ENCODE measurements at places on chromosomes 4 and X. TPM values are rescaled to one million over a fixed set of nuclear protein-coding genes. Genes with fewer than 3 reads are reported as not detected.

DNA sequence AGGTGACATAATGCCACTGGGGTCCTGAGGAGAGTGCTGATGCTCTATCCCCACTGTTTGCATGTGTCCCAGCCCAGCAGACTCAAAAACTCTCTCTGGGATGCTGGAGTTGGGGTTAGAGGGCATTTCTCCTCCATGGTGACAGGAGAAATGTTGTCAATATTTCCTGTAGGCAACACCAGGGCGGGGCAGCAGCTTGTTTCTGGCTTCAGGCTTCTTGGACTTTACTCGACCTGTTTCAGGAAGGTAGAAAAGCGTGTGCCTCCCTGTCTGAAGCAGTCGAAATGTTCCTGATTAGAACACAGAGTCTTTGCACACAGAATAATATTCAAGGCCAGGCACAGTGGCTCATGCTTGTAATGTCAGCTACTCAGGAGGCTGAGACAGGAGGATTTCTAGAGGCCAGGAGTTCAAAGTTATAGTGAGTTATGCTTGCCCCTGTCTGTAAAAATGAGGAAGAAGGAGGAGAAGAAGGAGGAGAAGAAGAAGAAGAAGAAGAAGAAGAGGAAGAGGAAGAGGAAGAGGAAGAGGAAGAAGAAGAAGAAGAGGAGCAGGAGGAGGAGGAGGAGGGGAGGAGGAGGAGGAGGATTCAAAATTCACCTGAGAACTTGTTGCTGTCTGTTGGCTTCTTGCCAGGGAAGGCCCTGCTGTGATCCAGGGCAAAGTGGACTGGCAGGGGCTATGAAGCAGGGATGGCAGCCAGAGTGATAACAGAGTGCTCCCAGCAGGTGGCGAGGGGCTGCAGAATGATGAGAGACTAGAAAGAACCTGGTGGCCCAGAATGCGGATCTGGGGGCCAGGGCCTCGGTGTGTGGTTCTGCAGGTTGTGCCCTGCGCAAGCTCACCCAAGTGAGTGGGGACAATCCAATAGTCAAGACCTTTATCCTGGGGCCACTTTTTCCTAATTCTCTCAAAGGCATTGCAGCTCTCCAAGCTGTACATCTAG is 82.9 kb downstream of the RTL5 start:
- H3K4me3 ChIP-seq, result no peak overlapping the region
- H3K36me3 ChIP-seq, result no peaks in the 10 kb centered on the region
- peaks cover 15% of the 10 kb centered on the region for H3K27me3 ChIP-seq
- DNase-seq, result no peak
- peaks cover 30% of the 10 kb centered on the region for H3K4me1 ChIP-seq

The PABPC4L gene
- not detected for total RNA-seq

- no peak for DNase-seq
- no peak overlapping the region for H3K4me3 ChIP-seq
- peaks cover 26% of the 10 kb centered on the region for H3K27me3 ChIP-seq
- H3K27ac ChIP-seq, result no peak overlapping the region
- H3K36me3 ChIP-seq, result no peaks in the 10 kb centered on the region
Observed at GRCh38 chr4:3374011-3374645, 67.6 kb upstream of the HGFAC start.

The TLR10 gene
- 0.40 TPM for total RNA-seq

GRCh38 chr4:36256398-36256891 is 12.1 kb upstream of the ARAP2 start:
- H3K4me1 ChIP-seq, result peaks cover 46% of the 10 kb centered on the region
- no peak for DNase-seq
- peaks cover 20% of the 10 kb centered on the region for H3K36me3 ChIP-seq
- peak overlapping the region; percentile 96 for H3K27ac ChIP-seq

- no peaks in the 10 kb centered on the region for H3K36me3 ChIP-seq
- no peaks in the 10 kb centered on the region for H3K4me1 ChIP-seq
- H3K27me3 ChIP-seq, result peaks cover 12% of the 10 kb centered on the region
- no peak overlapping the region for H3K4me3 ChIP-seq
Observed at GRCh38 chr4:105627620-105628019, 75.2 kb downstream of the ARHGEF38 start.

DNA sequence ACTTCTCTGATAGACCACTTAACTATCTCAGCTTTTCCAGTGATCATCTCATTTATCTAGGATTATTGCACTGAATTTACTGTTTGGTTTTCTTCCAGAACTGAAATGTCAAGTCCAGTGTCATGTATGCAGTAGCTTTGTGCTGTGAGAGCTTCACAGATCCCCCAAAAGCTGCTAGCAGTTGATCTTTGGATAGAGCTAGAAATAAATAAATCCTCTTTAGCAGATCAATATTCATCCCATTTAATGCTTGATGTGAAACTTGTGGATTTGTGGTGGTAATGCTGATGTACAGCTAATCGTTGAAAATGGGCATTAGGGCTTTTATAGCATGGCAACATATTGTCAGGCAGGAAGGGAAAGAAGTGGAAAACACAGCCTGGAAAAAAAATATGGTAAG is 509.6 kb upstream of the FAM241A start:
- no peak overlapping the region for H3K27ac ChIP-seq
- DNase-seq, result no peak
- H3K4me1 ChIP-seq, result no peaks in the 10 kb centered on the region
- H3K27me3 ChIP-seq, result no peaks in the 10 kb centered on the region

The CYSLTR1 gene
- 15.7 TPM for total RNA-seq

DNA sequence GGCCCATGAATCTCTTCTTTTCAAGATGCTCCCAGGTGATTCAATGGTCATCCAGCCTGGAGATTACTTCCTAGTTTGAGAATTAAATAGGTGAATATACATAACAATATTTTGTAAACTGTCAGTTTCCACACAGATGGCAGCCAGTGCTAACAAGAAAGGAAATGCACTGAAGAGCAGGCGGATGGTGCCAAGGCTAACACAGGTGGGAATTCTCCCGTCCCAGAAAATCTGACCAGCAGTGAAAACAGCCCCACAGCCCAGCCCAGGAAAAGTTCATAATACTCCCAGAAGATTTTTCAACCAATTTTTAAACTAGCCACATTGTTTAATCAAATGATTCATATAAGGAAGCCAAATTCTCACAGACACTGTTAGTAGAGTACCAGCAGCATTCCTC is 387.2 kb upstream of the GATB start:
- DNase-seq, result no peak
- no peak overlapping the region for H3K4me3 ChIP-seq
- H3K27me3 ChIP-seq, result peaks cover 3% of the 10 kb centered on the region
- H3K4me1 ChIP-seq, result no peaks in the 10 kb centered on the region
- H3K36me3 ChIP-seq, result peaks cover 23% of the 10 kb centered on the region
- H3K27ac ChIP-seq, result no peak overlapping the region

DNA sequence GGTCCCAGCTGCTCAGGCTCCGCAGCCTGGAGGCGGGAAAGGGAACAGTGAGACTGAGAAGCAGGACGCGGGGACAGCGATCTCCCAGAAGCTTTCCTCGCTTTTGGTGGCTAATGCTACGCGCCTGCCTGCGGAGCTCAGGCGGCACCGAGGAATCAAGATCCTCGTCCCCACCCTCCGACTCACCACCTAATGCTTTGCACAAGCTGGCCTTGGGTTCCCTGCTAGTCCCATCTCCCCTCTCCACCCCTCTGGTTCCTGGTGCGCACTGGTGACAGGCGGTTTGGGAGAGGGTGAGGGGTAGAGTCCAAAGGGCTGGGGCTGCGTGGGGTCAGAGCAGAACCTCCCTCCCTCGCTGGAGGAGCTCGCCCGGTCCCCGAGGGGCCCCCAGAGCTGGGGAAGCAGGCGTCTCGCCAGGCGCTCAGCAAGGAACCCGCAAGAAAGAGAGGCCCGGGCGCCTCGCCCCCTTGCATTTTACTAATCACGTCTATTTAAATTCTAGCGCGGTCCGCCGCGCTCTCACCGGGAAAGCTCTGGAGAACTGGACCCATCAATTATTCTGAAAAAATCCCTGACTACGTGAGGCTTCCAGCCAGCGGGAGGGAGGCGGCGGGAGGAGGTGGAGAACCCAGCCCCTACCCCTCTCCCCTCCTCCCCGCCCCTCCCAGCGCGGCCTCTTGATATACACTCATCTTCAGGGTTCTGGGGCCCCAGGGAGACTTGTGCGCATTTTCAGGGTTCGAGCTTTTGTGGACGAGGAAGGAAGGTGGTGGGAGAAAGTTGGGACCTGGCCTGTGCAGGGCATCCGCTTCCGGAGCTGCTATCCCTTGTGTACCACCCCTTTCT is 9.1 kb downstream of the POU4F2 start:
- H3K4me1 ChIP-seq, result no peaks in the 10 kb centered on the region
- H3K4me3 ChIP-seq, result no peak overlapping the region
- H3K27me3 ChIP-seq, result peaks cover 64% of the 10 kb centered on the region
- no peak overlapping the region for H3K27ac ChIP-seq

DNA sequence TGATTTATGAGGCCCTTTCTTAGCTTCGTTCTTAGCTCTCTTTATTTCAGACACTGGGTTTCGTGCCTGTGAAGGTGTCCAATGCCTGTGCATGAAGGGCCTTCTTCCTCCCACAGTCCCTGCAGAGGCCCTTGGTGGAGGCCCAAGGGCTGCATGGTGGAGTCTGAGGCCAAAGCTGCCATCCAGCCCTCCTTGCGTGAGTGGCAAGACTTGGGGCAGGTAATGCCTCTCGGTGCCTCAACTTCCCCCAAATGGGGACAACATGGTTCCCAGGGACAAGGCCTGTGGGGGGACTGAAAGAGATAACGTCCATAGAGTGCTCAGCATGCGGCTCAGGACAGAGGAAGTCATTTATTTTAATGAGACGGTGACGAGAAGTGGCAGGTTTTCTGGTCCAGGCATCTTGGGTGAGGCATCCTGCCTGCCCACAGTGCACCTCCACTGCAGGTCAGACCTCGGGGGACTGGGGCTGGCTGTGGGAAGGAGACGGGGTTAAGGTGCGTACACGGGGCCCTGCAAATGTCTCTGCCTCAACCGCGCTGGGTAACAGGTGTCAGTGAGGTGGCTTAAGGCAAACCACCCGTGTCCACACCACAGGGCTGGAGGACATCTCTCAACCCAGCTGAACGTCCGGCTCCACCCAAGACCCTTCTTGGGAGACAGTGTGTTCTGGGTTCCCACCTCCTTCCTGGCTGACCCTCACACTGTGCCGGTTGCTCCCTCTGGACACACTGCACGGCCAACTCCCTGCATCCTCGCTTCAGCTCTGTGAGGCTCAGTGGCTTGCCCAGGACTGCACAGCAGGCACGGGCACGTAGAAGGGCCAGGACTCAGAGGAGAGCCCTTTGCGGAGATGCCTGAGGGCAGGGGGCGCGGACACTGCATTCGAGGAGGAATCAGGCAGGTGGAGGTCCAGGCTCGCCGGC is 50.5 kb downstream of the PSAPL1 start:
- no peak overlapping the region for H3K27ac ChIP-seq
- no peaks in the 10 kb centered on the region for H3K4me1 ChIP-seq
- peak; percentile 14 for DNase-seq
- no peak overlapping the region for H3K4me3 ChIP-seq
- no peaks in the 10 kb centered on the region for H3K27me3 ChIP-seq

The ZDHHC15 gene
- 0.03 TPM for total RNA-seq

- no peaks in the 10 kb centered on the region for H3K27me3 ChIP-seq
- DNase-seq, result no peak
- H3K4me3 ChIP-seq, result no peak overlapping the region
Observed at GRCh38 chrX:80139564-80139963, 125.0 kb downstream of the TBX22 start.
